ENCODE measurements at places on chromosomes 1 and 21. TPM values are rescaled to one million over a fixed set of nuclear protein-coding genes. Genes with fewer than 3 reads are reported as not detected.

- no peaks in the 10 kb centered on the region for H3K27me3 ChIP-seq
- H3K36me3 ChIP-seq: no peaks in the 10 kb centered on the region
- no peak overlapping the region for H3K4me3 ChIP-seq
- H3K27ac ChIP-seq: peak overlapping the region; percentile 75
- no peak for DNase-seq
Measured at GRCh38 chr1:47031585-47031984, 8.1 kb downstream of the CYP4X1 start.

- H3K4me1 ChIP-seq: no peaks in the 10 kb centered on the region
- no peak for DNase-seq
- H3K27me3 ChIP-seq: peaks cover 35% of the 10 kb centered on the region
Measured at GRCh38 chr1:38064197-38064903, 17.8 kb upstream of the POU3F1 start.

DNA sequence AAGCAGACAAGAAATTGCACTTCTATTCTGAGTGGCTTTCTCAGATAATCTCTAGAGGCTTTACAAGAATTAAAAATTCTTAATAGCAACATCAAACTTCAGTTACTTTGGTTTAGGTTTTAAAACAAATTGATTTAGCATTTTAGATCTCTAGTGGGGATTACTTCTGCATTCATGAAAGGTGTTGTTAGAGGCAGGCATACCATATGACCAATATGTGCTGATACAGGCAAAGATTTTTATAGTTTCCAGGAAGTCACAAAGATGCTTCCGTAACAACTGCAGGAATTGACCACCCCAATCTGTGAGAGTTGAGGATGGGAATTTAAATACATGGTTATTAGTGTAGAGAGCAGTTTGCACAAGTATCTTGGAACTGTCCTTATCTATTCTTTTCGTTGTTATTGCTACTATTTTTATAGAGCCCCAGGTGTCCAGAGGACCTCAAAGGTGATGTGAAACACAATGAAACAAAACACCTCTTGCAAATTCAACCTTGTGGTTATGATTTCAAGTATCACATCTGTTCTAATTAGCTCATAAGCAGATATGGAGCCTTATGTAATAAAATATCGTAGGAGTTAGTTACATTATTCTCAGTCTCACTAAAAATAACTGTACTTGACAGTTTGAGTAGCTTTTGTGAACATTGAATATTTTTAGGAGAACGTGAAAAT is 512.7 kb upstream of the ADGRL4 start:
- H3K4me3 ChIP-seq: no peak overlapping the region
- H3K36me3 ChIP-seq: no peaks in the 10 kb centered on the region
- no peak overlapping the region for H3K27ac ChIP-seq
- no peak for DNase-seq
- H3K27me3 ChIP-seq: no peaks in the 10 kb centered on the region
- no peaks in the 10 kb centered on the region for H3K4me1 ChIP-seq

- no peaks in the 10 kb centered on the region for H3K36me3 ChIP-seq
- no peaks in the 10 kb centered on the region for H3K27me3 ChIP-seq
- H3K4me1 ChIP-seq: peaks cover 12% of the 10 kb centered on the region
- no peak overlapping the region for H3K4me3 ChIP-seq
Measured at GRCh38 chr1:182093781-182094180, 32.3 kb upstream of the ZNF648 start.

- DNase-seq: peak; percentile 86
- peak overlapping the region; percentile 94 for H3K27ac ChIP-seq
- H3K36me3 ChIP-seq: no peaks in the 10 kb centered on the region
- peaks cover 45% of the 10 kb centered on the region for H3K27me3 ChIP-seq
Measured at GRCh38 chr1:227945891-227946623, 1.7 kb downstream of the WNT9A start.

- no peak for DNase-seq
- H3K36me3 ChIP-seq: no peaks in the 10 kb centered on the region
- no peak overlapping the region for H3K27ac ChIP-seq
Measured at GRCh38 chr1:76784502-76784901, 82.8 kb upstream of the ST6GALNAC5 start.

DNA sequence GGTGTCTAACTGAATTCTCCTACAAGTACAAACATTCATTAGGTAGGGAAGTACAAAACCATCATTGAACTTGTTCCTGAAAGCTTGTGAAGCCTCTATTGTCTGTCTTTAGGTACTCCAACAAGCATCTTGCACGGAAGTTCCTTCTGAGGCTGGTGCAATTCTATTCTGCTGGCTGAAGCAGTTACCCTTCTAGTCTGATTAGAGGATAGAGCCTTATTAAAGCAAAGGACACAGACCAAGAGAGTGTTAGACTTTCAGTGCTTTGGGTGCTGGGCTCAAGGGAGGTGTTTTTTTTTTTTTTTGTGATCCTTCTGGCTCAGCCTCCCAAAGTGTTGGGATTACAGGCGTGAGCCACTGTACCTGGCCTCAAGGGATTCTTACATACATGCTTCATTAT is 43.8 kb downstream of the HHAT start:
- no peaks in the 10 kb centered on the region for H3K27me3 ChIP-seq
- no peak overlapping the region for H3K4me3 ChIP-seq
- no peaks in the 10 kb centered on the region for H3K36me3 ChIP-seq
- peaks cover 7% of the 10 kb centered on the region for H3K4me1 ChIP-seq
- H3K27ac ChIP-seq: no peak overlapping the region
- DNase-seq: no peak

GRCh38 chr21:37452227-37452626 is 85.7 kb downstream of the DYRK1A start:
- H3K27ac ChIP-seq: no peak overlapping the region
- no peaks in the 10 kb centered on the region for H3K36me3 ChIP-seq
- H3K4me3 ChIP-seq: no peak overlapping the region
- no peak for DNase-seq
- H3K27me3 ChIP-seq: no peaks in the 10 kb centered on the region
- peaks cover 93% of the 10 kb centered on the region for H3K4me1 ChIP-seq

DNA sequence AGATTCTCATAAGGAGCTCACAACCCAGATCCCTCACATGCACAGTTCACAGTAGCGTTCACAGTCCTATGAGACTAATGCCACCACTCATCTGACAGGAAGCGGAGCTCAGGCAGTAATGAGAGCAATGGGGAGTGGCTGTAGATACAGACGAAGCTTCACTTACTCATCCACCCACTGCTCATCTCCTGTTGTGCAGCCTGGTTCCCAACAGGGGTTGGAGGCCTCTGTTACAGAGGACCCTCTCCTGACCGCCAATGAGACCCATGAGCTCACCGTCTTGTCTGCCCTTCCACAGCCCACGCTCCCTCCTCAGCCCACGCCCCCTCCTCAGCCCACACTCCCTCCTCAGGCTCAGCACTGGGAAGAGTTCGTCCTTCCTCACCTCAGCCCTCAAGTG is 39.6 kb downstream of the RSPH1 start:
- H3K4me1 ChIP-seq: peaks cover 23% of the 10 kb centered on the region

GRCh38 chr1:3501856-3502640 is 47.6 kb downstream of the ARHGEF16 start:
- H3K36me3 ChIP-seq: no peaks in the 10 kb centered on the region
- DNase-seq: peak; percentile 85
- no peak overlapping the region for H3K27ac ChIP-seq
- H3K4me3 ChIP-seq: no peak overlapping the region
- H3K4me1 ChIP-seq: no peaks in the 10 kb centered on the region

DNA sequence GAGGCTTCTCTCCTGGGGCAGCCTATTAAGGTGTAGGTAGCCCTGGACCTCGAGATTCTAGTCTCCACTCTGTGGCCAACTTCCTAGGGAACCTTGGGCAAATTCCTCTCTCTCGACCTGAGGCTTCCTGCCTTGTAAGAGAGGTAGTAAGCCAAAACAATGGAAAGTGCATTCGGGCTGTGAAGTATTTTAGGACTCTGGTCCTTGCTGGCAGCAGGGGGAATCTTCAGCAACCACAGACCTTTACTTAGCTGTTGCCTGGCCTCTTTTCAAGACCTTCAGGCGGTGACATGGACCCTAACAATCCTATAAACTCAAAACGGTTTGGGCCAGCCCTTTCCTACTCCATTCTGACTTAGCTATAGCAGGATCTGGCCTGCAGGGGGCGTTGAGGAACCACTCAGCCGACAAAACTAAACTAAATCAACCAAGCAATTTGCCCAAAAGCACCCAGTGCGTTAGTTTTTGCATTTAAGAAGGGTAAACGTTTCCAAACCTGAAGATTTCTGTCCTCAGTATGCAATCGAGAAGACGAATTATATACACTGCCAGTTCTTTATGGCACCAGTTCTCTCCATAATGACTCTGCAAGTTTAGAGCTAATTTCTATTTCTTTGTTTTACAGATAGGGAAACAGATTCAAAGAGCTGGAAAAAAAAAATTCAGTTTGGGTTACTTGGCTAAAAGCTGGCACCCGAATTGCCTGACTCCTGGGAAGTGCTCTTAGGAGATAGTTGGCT is 10.9 kb upstream of the SESN2 start:
- no peaks in the 10 kb centered on the region for H3K36me3 ChIP-seq
- peak overlapping the region; percentile 7 for H3K4me3 ChIP-seq
- peak overlapping the region; percentile 88 for H3K27ac ChIP-seq

DNA sequence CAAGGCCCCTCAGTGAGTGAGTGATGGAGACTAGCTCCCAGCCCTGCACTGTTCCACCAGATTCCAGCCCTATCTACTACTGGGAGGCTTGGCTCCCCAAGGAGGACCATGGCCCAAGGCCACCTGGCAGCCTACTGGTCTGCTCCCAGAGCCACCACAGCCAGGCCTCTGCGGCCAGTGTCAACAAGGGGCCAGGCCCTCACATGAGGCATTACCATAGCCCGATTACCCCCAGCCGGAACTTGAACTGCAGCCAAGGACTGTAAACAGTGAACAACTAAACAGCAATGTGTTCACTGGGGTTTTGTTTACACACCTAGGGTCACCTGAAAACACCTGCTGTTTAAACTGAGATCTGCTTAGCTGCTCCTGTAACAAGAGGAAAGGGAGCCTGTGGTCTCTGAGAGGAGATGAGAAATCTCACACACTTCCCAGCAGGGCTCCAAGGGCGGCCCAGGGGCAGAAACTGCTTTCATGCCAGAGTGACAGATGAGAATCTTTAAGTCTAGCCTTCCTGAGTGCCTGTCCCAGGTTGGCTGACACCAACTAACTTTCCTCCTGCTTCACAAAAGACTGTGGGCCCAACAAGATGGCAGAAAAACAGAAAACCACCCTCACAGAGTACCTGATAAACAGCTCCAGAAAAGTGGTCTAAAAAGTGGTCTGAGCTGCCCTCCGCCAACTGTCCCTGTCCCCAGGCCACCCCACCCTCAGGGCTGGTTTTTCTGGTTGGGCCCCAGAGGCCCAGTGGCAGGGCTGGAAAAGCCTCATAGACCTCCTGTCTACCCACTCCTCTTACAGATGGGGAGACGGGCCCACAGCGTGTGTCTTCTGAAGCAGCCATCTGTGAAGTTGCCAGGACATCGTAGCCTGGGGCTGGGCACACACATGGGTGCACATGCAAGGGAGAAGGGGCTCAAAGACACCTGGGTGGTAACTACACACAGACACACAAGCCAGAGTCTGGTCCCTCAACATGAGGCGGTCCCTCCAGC is 28.8 kb downstream of the MEF2D start:
- H3K4me1 ChIP-seq: peaks cover 96% of the 10 kb centered on the region
- no peaks in the 10 kb centered on the region for H3K27me3 ChIP-seq
- H3K4me3 ChIP-seq: no peak overlapping the region
- peak; percentile 98 for DNase-seq

DNA sequence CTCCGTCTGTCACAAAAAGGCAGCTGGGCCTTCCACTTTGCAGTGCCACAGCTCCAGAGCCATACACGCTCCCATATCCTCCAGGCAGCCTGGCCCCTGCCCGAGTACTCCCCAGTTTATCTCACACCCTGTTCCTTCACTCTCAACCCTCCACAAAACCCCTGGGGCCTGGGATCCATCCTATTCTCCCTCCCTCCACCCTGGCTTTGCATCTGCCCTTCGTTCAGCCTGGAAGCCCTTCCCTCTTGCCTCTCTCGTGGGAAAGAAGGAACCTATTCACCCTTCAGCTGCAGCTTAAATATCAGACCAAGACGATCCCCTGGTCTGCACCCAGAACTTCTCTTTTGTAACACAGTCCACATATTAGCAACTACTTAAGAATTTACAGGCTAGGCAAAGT is 56.7 kb downstream of the CAMK2N1 start:
- no peak for DNase-seq
- H3K4me1 ChIP-seq: no peaks in the 10 kb centered on the region
- no peak overlapping the region for H3K4me3 ChIP-seq
- H3K36me3 ChIP-seq: no peaks in the 10 kb centered on the region
- H3K27me3 ChIP-seq: peaks cover 18% of the 10 kb centered on the region

DNA sequence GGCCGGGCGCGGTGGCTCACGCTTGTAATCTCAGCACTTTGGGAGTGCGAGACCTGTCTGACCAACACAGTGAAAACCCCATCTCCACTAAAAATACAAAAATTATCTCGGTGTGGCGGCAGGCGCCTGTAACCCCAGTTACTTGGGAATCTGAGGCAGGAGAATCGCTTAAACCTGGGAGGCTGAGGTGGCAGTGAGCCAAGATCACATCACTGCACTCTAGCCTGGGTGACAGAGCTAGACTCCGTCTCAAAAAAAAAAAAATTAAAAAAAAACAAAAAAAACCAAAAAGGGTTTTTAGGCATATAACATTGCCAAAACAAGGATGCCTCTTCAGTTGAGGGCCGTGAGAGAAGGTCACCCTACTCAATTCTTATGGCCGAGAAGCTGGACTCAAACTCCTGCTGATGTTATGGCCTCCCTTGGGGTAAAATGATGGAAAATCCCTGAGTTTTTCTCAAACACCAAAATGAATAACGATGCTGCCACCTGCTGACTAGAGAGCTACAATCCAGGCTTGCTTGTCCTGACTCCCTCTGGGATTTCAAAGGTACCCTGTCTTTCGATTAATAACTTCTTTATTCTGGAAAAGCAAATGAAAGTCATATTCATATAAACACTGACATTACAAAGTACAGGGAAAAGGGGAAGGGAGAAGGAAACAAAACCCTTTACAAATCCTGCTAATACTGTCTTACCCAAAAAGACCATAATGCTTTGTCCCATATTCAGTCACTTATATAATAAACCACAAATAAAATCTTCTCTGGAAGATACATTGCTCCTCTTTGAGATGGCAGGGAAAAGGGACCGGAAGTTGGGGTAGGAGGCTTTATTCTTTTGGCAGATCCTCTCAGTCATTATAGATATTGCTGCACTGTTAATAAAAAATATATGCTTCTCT is 10.7 kb downstream of the RAB42 start:
- no peaks in the 10 kb centered on the region for H3K27me3 ChIP-seq
- H3K4me3 ChIP-seq: no peak overlapping the region
- H3K4me1 ChIP-seq: no peaks in the 10 kb centered on the region
- peak overlapping the region; percentile 50 for H3K27ac ChIP-seq

NHLH1 gene
- not detected for total RNA-seq

COL24A1 gene
- total RNA-seq: 2.4 TPM

HSPB7 gene
- total RNA-seq: 15.6 TPM

TMCC2 gene
- not detected for total RNA-seq

AMY2B gene
- 19.2 TPM for total RNA-seq

GJA9 gene
- not detected for total RNA-seq

CFH gene
- total RNA-seq: 5.5 TPM

TBX15 gene
- total RNA-seq: not detected

MCOLN3 gene
- not detected for total RNA-seq

CELA3A gene
- 17.2 TPM for total RNA-seq

RNF2 gene
- total RNA-seq: 1.8 TPM

Measured in stomach (tissue), 19 donors.